ENCODE measurements at places on chromosomes 12 and 14.

DNA sequence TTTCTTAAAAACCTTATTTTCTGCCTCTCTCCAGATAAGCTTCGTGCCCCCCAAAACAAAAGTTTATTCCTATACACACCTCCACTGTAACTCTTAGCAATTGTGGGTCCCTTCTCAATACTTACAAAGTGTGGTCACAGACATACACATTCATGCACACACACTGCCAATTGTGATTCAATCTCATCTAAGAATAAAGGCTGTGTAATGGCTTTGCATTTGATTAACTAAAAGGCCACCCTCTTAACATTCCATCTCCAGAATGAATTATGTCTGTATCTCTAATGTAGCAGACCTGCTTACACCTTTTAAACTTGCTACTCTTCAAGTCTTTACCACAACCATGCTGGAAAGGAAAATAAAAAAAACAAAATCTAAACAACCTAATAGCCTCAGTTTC, 49.5 kb downstream of the MYF5 start:
- DNase-seq: no peak

DNA sequence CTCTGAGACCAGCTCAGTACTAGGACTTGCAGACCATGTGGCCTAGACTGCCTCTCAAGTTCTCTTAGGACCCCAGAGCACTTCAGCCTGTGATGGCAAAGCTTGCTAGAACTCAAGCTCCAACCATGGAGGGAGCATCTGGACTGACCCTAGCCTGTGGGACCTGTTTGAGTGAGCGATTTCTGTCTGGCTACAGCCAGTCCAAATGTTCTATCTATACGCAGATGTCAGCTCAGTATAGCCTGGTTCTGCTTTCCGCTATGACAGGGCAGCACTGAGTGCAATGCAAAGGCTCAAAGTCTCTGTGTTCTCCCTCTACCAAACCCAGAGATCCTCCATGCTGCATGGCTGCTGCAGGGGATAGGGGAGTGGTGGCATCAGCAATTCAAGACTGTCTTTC, 20.7 kb upstream of the PPM1H start:
- no peak for DNase-seq

- DNase-seq: no peak
Observed at GRCh38 chr14:53545217-53545616, 392.1 kb upstream of the DDHD1 start.

DNA sequence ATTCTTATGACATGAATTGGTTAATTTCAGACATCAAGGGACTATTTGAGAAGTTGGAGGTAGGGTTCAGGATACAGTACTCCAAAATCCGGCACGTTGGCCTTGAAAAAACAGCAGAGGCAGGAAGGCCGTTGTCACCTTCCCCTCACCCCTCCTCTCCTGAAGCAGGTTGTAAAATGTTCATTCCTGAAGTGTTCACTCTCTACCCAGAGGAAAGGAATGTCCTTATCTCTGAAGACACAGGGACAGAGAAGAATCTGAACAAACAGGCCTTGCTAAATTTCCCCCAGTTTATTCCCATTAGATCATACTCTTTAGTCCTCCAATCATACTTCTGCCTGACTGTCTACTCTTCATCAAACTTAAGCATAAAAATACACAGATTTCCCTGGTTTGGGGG, 313.6 kb downstream of the ZFP36L1 start:
- DNase-seq: peak; percentile 27

DNA sequence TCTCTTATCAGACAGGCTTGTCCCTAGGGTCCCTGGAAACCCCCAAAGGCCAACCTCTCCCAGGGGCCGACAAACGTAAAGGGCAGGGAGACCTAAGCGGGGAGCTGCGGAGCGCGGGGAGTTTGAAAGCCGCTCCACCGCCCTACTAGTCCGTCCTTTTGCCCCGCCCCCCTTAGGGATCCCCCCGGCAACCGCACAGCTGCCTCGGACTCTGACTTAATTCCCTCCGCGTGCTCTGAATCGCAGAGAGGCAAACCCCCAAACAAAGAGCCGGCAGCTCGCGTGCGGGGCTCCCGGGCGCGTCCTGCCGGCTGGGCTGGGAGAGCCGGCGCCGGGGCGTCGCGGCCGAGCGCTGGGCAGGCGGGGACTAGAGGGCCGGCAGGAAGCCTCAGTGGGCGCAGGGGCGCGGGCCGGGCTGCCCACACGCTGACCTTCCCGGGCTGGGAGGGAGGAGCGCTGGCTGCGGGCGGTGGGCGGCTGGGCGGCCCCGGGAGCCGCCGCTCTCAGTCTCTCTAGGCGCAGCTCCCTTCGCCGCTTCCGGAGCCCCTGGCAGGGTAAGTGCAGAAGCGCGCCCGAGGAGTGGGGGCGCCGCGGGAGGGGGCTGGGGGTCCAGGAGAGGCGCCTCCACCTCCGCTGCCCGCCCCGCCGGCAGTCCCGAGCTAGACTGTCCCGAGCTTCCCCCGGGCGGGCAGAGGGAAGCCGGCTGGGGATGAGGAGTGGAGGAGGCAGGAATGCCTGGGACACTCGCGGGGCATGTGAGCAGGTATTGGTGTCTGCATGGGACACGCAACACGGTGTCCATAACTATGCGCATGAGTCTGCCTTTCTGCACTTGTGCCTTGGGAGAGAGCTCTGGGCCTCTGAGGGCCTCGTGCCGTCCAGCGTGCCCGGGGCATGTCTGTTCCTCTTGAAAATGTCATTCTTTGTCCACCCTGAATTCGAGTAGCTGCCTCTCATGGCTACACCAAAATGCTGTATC, at the start of gene TSPAN11:
Gene TSPAN11 (plus strand): TSS at position 506 of the 979 bp plus-strand sequence. CDS start 27,244 bp downstream, outside the sequence.
- DNase-seq: peak; percentile 28

- no peak for DNase-seq
Observed at GRCh38 chr12:4278329-4279197, 5.0 kb downstream of the CCND2 start.

DNA sequence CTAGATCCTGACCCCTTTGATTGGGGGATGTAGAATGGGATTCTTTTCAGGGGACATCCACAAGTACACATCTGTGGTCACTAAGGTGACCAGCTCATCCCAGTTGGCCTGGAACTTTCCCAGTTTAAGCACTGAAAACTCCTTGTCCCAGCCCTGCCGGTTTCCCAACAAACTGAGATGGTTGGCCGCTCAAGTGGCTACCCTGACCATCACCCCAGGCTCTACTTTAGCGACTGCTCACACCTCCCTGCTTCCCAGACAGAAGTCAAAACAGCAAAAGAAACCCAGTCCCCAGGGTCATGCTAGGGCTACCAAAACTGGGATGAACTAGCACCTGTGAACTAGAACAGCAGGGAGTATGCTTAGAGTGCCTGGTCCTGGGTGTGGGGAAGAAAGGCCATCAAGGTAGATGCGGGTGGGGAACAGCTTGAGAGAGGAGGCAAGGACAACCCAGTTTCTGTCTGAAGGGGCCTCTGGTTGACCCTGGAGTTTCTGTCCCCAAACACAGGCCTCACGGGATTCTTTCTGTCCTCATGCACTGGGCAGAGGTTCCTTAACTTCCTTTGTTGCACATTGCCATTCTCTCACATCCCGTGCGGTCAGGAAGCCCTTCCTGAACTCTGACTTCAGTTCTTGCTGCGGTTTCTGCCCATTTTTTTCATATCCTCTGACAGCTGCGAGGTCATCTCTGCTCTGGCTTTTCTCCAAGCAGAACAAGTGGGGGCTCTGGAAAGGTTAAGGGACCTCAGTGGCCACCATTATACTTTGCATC, 1.6 kb downstream of the LTB4R start:
- peak; percentile 32 for DNase-seq

DNA sequence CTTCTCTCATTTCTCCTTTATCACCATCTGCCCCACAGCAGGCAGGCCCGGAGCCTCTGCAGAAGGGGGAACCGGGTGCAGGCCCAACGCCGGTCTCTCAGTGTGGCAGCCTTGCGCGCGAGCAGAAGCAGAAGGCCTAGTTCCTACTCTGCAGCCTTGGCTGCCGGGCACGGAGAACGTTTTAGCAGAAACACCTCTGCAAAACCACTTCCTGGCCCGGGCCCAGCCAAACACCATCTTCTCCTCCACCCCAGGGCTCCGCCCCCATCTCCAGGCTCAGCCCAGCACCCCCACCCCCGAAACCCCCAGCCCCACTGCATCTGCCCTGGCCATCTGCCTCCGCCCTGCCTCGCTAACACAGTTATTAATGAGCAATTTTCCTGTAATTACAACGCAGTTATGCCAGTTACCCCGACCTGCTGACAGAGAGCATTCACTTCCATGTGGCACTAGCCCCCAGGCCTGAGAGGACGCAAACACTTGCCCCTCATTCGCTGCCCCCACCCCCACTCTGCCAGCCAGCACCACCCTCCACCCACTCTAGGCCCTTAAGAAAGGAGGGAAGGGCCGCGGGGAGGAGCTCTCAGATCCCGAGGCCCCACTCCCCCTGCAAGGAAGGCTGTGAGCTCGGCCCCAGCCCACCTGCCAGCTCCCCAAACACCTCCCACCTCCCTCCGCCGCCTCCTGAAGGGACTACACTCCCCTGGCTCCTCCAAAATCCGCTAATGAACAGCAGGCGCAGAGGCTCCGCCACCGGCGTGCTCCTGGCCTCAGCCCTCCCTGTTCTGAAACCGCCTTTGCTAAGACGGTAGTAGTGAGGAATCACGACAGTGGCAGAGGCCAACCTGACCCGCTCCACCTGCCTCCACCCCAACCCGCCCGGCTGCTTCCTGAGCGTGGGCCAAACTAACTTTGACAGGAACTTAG, 44.7 kb upstream of the FBRSL1 start:
- DNase-seq: no peak

DNA sequence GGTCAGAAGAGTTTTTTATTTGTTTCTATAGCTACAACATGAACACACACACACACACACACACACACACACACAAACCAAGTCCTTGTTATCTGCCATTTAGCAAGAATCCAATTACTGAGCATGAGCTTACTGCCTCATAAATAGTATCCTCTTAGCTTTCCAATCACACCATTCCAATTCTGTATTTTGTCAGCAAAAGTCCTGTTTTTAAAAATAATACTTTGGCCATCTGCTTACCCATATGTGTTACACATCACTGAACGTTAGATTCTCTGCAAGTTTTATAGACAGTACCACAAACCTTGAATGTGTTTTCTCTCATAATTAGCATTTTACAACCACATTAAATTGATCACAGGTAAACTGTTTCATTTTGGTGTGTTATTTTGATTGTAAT, 1905.4 kb upstream of the FLRT2 start:
- peak; percentile 41 for DNase-seq

- DNase-seq: peak; percentile 77
Observed at GRCh38 chr12:24664161-24664880, 284.6 kb downstream of the BCAT1 start.

- no peak for DNase-seq
Observed at GRCh38 chr12:102669056-102669455, 188.7 kb upstream of the IGF1 start.

DNA sequence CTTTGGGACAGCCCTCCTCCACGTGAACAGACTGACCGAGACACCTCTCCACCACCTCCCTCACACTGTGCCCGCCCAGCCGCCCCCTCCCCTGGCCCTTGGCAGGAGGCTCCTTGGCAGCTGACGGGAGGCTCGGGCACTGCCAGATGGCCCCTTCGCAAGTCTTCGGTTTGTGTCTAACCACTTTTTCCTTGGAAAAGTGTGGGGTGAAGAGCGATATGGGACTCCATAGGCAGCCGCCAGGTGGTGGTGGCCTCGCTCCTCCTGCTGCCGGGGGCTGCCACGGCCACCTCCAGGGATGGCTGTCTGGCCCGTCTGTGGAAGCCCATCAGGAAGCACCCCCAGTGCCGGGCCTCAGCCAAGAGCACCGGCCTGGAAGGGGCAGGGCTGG, 58.7 kb downstream of the LRCOL1 start:
- DNase-seq: no peak

- no peak for DNase-seq
Observed at GRCh38 chr12:99544457-99544856, 103.1 kb upstream of the GARIN6 start.

DNA sequence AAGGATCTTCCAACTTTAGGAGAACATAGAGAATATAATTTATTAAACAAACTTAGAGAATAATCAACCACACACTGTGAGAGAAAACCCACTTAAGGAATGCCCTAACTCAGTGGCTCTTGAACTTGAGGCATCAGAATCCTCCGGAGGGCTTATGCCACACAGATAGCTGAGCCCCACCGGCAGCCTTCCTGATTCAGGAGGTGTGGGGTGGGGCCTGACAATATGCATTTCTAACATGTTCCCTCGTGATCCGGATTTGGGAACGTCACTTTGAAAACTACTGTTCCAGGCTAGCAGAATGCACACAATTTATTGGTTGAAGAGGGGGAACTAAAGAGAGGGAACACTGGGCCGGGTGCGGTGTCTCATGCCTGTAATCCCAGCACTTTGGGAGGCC, 2.0 kb upstream of the SOAT2 start:
- DNase-seq: no peak

GRCh38 chr14:23570806-23571483, 3.4 kb upstream of the AP1G2 start:
- DNase-seq: no peak

- no peak for DNase-seq
Observed at GRCh38 chr14:24726480-24726879, 92.5 kb upstream of the GZMB start.

DNA sequence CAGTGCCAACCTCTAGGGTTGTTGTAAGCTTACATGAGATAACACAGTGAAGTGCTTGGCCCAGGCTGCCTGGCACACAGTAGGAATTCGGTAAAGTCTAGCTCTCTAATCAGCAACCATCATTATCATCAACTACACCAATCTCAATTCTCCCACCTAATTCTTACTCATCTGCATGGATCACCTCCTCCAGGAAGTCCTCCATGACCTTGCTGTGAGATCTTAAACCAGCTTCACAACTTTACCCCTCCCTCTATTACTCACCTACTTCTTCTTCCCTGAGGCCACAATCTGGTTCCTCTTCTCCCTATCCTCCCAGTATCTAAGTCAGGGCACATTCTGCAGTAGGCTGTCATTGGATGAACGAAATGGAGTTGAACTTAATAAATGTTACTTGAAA, 67.3 kb downstream of the GSC start:
- no peak for DNase-seq

GRCh38 chr12:59077575-59078426, 157.5 kb upstream of the LRIG3 start:
- peak; percentile 48 for DNase-seq

DNA sequence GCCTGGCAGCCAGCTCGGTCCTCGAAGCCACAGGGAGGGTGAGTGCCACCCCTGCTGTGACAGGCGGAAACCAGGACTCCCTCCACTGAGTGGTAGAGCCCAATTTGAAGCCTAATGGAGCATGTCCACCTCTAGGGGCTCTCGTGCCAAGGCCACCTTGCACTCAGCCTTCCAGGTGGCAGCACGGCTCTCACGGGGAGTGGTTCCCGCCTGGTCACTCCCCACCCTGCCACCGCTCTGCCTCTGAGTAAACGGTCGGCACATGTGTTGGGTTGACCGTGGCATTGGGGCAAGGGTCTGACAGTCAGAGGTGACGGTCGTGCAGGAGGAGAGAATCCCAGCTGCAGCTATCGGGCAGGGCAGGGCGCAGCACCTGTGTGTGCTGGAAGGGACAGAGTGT, 34.8 kb downstream of the IL31 start:
- no peak for DNase-seq

DNA sequence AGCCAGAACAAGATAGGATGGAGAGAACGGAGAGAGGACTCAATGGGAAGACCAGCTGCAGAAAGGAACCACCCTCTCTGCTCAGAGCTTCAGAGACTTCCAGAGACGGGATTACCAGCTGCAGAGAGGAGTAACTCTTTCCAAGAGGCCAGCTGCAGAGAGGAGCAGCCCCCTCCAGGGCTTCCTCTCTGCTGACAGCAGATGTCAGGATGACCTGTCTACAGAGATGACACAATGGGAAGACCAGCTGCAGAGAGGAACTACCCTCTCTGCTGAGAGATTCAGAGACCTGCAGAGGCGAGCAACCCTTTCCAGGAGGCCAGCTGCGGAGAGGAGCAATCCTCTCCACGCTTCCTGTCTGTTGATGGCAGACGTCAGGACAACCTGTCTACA, 61.8 kb downstream of the KLRG1 start:
- no peak for DNase-seq

Measured in fibroblast of villous mesenchyme (primary cell).